Stimulated activated CD4-positive, alpha-beta T cell treated with anti-CD3 and anti-CD28 coated beads, Interleukin-1b, Interleukin-23, amount 100 ng/mL, for 24 hours (primary cell): ENCODE measurements at places on chromosomes 12 and 14.

- DNase-seq = no peak
Measured at GRCh38 chr12:41663598-41664265, 475.6 kb downstream of the PDZRN4 start.

DNA sequence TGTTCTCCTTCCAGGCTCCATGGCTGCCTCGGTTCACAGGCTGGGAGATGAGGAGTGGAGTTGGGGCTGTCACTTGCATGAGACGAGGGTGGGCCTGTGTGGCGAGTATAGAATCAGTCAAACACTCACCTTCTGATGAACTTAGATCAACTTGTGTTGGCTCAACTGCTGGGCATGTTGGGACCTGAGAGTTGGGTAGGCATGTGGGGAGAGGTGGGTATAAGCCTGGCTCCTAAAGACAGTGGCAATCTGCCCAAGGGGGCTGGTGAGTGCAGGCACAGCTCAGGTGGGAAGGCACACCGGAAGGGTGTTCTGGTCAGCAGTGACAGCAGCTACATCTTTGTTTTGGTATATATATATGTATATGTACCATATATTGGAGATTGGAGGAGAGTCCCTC lies 30.1 kb upstream of the TDRD9 start:
- DNase-seq = no peak

- no peak for DNase-seq
Measured at GRCh38 chr12:48198672-48198971, 4.5 kb downstream of the OR10AD1 start.

DNA sequence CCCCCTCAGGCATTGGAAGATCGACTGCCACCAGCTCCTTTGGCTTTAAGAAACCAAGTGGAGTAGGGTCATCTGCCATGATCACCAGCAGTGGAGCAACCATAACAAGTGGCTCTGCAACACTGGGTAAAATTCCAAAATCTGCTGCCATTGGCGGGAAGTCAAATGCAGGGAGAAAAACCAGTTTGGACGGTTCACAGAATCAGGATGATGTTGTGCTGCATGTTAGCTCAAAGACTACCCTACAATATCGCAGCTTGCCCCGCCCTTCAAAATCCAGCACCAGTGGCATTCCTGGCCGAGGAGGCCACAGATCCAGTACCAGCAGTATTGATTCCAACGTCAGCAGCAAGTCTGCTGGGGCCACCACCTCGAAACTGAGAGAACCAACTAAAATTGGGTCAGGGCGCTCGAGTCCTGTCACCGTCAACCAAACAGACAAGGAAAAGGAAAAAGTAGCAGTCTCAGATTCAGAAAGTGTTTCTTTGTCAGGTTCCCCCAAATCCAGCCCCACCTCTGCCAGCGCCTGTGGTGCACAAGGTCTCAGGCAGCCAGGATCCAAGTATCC lies 288.7 kb downstream of the NAV3 start:
- no peak for DNase-seq

GRCh38 chr12:32826807-32827412 lies 69.7 kb downstream of the PKP2 start:
- DNase-seq = no peak

GRCh38 chr14:90674043-90674670 lies 142.1 kb downstream of the TTC7B start:
- no peak for DNase-seq

DNA sequence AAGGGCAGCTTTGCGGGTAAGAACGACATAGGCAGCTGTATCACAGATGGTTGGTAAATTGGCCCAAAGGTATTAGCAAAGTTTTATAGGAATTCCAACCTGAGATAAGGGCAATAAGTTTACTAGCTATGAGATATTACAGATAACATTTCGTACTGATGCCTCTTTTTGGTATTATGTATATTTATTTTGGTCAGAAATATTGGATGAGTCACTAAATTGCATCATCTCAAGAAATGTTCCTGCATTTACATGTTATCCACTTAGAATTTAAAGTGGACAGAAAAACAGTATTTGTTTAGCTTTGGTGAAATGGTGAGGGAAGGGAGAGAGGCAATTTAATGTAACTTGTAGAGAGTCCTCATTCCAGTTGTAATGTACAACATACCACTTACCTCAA lies 65.1 kb upstream of the PZP start:
- no peak for DNase-seq

DNA sequence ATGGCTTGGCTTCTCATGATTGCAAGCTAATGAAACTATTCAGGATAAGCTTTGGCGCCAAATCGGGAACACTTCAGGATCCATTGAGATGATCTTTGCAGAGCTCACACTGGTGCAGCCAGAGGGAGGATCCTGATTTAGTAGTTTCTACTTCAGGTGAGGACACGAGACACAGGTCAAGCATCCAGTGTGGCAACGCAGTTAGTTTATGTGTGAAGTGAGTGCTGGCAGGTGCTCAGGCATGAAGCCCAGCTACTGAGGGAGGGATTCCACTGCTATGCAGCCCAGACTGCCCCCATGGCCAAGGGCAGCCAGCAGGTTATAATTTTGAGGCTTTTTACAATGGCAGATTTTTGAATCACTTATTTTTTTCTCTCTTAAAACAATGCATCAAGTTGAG lies 113.5 kb upstream of the PCED1B start:
- no peak for DNase-seq

DNA sequence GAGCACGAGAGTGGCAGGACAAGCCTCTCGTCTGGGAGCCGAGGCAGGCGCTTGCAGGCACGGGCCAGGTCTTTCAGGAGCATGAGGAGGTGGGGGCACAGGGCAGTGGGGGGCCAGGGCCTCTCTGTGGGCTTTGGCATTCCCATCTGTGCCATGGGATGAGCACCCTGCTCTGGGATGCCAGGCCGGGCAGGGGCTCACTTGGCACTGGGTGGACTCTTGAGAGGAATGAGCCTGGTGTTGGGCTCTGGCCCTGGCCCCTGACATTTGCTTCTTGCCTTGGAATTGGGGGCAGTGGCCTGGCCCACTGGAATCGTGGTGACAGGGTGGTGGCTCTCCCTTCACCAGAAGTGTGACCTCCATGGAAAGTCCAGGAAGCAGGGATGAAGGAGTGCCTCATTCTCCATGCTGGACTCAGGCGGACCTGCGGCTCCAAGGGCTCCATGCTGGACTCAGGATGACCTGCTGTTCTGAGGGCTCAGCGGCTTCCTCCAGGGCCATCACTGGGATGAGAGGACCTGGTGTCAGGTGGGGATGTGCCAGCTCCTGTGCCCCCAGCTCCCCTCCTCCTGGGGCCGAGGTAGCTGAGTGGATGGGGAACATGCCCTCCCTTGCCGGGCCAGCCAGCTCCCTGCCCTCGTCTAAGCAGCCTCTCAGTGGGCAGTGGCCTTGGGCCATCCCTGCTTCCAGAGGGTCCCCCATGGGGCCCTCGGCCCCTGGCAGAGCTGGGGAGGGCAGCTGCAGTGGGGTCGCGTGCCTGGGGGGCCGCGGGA lies 220.3 kb downstream of the KIF26A start:
- no peak for DNase-seq

- no peak for DNase-seq
Measured at GRCh38 chr14:59460378-59460777, 4.8 kb downstream of the GPR135 start.

GRCh38 chr14:68964300-68965093 lies 14.6 kb downstream of the ACTN1 start:
- DNase-seq = no peak

DNA sequence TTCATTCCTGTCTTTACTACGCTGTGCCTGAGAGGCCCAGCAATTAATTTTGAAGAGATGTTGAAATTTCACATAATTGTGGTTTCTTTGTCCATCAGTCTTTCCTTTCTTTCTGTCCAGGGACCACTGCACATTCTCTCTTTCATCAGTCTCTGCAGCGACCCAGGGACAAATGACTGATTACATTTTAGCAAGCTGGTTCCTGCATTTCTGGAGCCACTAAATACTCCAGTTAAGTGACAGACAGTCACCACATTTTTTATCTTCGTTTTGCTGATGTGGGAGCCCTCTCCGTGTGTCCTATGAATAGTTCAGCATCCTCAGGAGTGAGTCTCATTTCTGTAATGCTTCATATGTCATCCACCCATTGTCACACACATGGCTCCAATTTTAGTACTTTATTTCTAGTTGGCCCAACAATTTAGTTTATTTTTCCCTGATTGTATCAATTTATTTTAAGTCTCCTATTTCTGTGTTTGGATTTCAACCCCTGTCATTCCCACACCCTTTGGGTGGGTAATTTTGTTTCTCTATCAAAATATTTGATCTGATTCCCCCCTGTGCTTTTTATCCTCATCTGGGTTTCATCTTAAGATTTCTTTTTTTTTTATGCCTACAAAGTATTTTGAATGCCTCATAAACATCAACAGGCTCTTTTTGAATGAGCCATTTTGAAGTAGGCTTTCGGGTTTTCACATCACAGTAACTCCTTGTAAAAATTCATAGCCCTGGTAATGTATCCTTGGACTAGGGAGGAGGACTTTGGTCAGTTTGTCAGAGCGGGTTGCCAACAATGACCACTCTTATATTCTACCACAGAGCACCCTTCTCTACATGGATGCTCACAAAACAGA lies 1196.5 kb downstream of the GALC start:
- no peak for DNase-seq

- DNase-seq = peak; percentile 68
Measured at GRCh38 chr12:124567673-124568373, 411 bp upstream of the NCOR2 start.

DNA sequence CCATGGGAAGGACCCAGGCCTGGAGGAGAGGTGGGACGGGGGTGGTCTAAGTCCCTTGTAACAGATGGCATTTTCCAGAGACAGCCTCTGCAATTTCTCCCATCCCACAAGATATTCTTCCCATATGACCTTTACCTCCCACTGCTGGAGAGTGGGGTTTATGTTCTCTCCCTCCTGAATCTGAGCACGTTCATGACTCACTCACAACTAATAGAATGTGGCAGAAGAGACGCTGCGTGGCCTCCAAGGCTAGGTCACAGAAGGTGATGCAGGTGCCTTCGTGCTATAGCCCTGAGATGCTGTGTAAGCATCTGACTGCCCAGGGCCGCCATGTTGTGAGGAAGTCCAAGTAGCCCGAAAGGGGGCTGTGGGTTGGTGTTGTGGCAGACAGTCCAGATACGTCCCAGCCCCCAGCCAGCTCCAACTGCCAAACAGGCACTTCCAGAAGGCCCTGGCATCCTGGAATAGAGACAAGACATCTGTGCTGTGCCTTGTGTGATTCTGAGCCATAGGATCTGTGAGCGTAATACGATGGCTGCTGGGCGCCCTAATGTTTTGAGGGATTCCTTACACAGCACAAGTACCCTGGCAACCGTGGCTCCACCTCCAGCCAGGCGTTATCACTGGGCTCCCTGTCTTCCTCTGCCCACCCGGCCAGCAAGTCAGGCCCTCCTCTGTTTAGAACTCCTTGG lies 56.1 kb upstream of the NCOR2 start:
- DNase-seq = no peak

DNA sequence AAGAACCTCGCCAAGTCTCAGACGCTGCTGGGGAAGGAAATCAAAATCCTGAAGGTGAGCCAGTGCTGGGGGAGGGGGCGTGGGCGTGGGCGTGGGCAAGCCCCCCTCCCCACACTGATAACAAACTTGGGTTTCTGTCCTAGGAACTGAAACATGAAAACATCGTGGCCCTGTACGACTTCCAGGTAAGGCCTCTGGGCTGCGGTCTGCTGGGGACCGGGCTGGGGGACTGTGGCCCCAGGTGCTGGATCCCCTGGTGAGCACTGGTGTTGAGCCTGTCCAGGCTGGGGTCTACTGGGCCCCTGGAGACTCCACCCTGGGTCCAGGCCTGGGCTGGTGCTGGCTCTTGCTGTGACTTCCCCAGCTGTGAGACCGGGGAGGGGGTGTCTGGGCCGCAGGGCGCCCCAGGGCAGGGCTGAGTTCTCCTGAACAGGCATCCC lies 1.2 kb downstream of the ULK1 start:
- DNase-seq = no peak

DNA sequence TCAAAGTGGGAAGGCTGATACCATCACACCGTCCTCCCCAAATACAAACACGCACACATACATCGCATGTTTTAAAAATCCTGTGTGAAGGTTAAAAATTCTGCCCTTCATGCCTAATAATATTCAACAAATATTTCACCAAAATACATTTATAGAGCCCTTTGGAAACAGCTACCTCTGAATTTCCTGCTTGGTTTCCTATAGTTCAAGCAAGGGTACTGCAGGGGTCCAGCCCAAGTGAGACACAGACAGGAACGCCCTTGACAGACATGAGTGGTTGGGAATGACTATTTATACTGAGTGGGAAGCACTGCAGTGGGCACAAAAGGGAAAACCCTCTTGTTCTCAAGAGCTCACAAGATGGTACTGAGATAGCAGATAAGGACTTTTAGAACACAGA lies 51.0 kb downstream of the ST8SIA1 start:
- DNase-seq = no peak

- DNase-seq = no peak
Measured at GRCh38 chr12:1013618-1014489, 22.8 kb downstream of the ERC1 start.

DNA sequence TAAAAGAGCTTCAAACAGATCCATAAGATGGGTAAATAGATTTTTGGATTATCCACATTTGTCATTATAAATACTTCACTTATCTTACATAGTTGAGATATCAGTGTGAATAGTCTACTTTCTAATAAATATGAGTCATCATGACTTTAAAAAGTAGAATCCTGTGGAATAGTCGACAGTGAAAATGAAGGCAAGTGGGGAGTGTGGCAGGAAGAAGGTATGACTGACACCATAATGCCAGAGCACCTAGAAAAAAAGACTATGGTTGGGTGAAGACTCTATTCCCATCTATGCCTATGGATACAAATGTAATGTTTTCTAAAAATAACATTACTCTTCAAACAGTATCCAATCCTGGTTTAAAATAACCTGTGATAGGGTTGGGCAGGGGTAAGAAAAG lies 117.5 kb downstream of the MDGA2 start:
- DNase-seq = no peak

GRCh38 chr14:75138492-75138891 lies 11.6 kb upstream of the NEK9 start:
- no peak for DNase-seq

- no peak for DNase-seq
Measured at GRCh38 chr12:46300910-46301309, 32.1 kb upstream of the SLC38A1 start.

- peak; percentile 72 for DNase-seq
Measured at GRCh38 chr14:22871224-22872032, at the start of gene LRP10. Gene LRP10, plus strand, starts transcription at chr14:22871740. Its CDS starts 564 bp downstream, at chr14:22872304.

- DNase-seq = no peak
Measured at GRCh38 chr14:65465584-65465983, 53.1 kb downstream of the FUT8 start.

DNA sequence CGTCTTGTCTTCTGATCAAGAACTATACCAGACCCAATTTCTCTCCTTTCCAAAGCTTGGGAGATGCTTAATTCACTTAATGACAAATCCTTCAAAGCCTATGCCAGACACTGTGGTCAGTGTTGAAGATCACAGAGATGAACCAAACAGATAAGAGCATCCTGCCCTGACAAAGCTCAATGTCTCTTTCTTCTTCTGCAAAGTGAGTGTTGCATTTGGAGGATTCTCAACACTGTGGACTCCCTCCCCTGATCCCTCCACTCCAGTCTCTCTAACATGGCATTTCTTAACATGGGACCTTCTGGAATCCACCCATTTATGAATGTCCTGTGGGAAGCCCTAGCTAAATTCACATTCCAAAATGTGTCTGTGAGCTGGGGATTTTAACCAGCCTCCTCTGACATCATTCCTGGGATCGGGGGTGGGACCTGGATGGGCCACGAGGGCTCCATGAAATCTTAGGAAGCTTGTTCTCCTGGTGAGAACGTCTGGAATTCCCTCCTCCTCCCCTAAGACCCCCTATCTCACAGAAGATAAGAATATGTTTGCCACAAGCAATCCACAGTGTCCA lies 20.3 kb downstream of the SYNE3 start:
- DNase-seq = no peak

GRCh38 chr12:23564451-23565152 lies 384.9 kb downstream of the SOX5 start:
- DNase-seq = no peak

GRCh38 chr14:90483571-90483974 lies 86.7 kb downstream of the CALM1 start:
- no peak for DNase-seq
